ENCODE measurements at places on chromosomes 7 and 10.
A peak's percentile ranks its signal among the peaks of the same experiment; 100 is the strongest.

DNA sequence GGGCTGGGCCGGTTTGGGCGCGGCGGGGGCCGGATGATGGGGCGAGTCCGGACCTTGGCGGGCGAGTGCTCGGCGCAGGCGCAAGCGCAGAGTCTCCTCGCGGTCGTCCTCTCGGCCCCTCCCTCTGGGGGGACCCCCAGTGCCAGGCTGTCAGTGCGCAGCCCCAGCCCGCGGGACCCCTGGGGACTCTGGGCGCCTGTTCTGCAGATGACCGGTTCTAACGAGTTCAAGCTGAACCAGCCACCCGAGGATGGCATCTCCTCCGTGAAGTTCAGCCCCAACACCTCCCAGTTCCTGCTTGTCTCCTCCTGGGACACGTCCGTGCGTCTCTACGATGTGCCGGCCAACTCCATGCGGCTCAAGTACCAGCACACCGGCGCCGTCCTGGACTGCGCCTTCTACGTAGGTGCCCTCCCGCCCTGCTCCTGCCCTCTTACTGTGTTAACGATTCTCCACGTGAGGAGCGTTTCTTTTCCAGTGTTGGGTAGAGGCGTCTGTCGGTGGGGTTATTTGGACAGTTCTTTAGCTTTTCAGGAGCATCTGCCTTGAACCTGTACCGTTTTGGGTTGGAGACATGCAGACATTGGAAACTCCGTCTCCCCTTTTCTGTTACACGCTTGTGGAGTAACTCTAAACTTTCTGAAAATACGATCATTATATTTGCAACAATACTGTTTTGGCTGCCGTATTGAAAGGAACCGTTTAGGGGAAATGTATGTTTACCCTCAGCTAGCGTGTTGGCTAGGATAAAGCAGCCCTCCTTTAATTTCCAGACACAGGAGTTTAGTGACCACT, 706 bp downstream of the BUB3 start:
- peak; percentile 48 for DNase-seq

DNA sequence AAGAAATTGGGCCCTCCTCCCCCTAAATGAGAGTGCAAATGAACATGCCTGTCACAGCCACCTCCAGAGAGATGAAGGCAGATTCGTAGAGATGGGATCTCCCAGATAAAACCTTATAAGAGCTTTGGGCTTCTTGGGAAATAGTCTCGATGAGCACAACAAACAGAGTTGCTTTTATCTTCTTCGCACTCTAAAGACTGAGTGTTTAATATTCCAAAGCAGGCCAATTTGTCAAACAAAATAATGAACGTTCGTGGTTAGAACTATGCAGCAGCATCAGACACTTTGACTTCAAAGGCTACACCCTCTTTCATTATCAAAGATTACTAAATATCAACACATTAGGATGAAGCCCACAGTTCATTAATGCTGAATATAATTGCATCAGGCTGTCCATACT, 256.2 kb downstream of the SKIDA1 start:
- DNase-seq: no peak

DNA sequence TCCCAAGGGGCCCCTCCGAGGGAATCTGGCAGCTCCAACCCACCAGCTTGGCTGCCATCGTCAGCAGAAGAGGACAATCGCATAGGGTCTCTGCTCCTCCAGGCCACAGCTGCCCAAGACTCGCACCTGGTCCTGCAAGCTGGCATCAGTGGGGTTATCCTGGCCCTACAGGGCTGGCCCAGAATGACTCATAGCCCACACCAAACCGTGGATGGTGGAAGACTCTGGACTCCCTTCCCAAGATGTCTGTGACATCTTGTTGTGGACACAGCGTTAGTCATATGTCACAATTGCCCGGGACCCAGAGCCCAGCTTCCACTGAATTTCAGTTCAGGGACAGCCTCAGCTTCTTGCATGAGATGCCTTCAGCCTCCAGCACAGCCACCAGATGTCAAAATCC, 91.5 kb upstream of the CUX1 start:
- DNase-seq: no peak

- no peak for DNase-seq
Observed at GRCh38 chr10:88647061-88647615, 17.1 kb upstream of the LIPF start.

DNA sequence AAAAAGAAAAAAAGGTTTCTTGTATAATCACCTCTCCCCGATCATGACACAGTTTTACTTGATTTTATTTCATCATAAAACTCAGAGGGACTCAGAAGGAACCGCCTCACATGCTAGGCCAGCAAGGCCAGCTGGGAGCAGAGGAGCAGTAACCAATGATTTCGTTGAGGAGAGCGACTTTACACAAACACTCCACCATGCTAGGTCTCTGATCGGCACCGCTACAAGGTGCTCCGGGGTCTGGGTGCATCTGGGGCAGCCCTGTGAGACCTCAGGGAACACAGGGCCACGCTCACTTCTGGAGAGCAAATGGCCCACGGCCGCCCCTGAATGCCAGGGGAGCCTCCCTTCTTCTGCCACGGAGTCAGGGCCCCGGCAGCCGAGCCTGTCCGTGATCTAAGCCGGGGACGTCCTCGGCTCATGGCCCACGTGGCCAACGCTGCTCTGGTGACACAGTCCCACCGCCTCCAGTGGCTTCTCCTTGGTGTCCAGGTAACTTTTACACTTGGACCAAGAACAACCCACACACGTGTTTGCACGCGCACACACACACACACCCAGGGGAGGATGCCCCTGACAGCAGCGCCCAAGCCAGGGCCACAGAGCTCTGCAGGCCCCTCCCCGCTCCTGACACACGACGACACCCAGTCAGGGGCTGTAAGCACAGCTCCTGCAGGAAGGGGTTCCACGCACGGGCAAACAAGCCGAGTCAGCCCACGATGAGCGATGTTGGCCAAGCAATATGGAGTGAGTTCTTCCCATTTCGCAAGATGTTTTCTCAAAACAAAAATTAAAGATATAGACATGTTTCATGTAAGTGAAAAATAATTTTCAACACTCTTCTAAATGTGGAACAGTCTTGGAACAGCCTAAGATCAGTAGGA, 332.3 kb downstream of the DNAJB6 start:
- DNase-seq: no peak

GRCh38 chr10:132893090-132893489, 49.3 kb downstream of the CFAP46 start:
- peak; percentile 45 for DNase-seq

DNA sequence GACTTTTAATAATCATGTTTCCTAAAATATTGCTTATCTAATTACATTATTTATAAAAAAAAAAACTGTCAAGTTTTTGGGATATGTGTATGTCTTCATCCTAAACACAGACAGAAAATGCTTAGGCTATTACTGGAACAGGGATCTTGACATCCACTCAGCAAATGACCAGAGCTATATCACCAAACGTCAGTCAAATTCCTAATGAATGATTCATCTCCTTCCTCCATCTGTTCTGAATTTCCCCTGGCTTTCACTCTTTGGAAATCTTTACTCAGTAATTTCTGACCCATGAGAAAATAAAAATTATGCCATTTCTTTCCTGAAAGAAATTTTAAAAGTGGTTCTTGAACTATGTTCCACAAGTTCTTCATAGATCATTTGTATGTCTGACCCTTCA, 552.4 kb upstream of the KCND2 start:
- peak; percentile 94 for DNase-seq

DNA sequence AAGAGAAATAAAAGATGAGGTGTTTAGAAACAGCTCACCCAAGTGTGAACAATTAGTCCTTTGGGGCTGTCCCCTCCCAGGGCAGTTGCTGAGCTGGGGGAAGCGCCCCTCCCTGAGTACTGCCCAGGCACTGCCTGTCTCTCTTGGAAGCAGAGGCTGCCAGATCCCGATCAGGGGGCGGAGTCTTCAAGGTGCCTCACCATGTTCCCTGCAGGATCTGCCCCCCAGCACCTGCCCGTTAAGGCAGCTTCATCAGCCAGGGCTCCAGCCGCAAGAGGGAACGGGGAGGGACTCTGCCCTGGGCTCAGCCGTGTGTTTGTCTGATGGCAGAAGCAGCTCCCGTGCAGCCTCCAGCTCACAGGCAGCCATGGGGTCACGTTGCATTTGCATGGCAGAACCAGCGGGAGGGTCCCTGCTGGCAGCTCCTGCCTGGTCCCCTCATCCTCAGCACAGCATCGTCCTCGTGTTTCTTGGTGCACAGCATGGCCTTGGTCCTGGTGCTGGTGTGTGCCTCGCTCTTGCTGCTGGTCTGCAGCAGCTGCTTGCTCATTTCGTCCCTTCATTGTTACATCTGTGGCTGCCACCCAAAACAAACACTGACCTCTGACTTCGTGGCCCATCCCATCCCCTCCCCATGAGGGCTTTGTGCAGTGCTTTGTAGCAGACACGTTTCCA, 10.7 kb upstream of the DPYSL4 start:
- DNase-seq: no peak

GRCh38 chr10:90042075-90042474, 340.7 kb downstream of the KIF20B start:
- no peak for DNase-seq

- DNase-seq: no peak
Observed at GRCh38 chr10:93305122-93305521, 177.0 kb downstream of the MYOF start.

DNA sequence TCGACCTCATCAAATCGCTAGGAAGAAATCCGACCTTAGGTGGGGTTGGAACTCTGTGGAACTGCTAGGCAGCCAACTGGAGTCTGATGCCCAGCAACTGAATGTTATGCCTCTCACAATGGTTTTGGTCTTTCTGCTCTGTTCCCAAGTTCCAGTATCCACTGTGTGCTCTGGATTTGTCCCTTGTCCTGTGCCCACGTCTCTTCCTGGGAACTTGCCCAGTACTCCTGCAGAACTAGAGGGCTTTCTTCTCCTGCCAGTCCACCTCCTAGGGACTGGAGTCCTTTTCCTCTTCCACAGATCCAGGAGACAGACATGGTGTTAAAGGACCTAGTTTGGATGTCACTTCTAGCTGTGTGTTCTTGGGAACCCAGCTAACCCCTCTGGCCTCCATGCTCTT, 26.6 kb downstream of the PRTFDC1 start:
- DNase-seq: no peak

GRCh38 chr10:122981066-122981464, 864 bp downstream of the PSTK start:
- peak; percentile 73 for DNase-seq

DNA sequence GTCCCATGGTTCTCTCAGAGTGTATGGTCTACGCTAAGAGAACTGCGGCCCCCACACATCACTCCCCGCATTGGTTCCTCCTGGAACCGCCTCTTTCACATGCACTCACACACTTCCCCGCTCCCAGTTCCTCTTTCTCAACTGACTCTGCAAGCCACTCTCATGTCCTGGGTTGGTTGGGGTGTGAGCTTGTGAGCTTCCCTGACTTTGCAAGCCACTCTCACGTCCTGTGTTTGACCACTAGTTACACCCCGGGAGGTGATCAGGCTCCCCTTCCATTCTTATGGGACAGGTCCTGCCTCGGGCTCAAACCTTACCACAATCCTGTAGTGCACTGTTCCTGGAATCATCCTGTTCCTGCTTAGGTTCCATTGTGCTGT, 105.0 kb downstream of the TRIM24 start:
- DNase-seq: no peak

DNA sequence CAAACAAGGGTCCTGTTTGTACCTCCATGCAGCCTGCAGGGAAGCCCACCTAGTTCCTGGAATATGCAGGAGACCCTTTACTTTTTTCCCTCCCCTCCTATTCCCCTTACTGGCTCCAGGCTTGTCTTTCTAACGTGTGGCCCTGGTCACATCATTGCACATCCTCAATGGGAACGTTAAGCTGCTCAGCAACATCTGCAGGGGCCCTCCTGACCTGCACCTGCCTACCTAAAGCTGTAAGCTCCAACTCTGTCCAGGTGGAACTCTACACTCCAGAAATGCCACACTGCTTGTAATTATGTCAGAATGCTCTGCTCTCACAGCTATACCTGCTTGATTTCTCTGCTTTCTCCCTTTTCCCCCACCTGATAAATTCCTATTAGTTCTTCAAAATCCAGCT, 72.1 kb downstream of the ARMC3 start:
- DNase-seq: no peak

- no peak for DNase-seq
Observed at GRCh38 chr7:151672716-151673115, 153.0 kb upstream of the RHEB start.

DNA sequence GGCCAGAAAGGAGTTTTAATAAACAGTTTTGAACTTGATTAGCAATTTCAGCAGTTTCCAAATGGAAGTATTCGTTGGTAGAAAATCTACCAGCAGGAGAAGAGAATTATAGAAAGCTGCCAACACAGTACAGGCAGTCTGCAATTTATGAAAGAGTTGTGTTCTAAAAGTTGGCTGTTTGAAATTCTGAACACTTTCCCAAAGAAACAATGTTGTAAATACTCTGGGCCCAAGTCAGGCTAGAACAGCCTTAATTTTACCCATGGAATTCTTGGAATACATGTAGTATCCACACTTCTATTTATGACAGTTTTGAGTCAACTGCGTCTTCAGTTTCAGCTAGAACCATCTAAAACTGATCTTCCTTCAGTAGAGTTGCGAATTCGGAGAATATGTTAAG, 42.5 kb downstream of the AVL9 start:
- DNase-seq: no peak

Measured in fibroblast of mammary gland (primary cell).